ENCODE measurements at places on chromosomes 11 and 22.

GRCh38 chr22:27937453-27937852, 18.4 kb upstream of the PITPNB start:
- DNase-seq, result no peak

- DNase-seq, result peak; percentile 49
These were observed 59.2 kb downstream of the DDIAS start for GRCh38 chr11:82960779-82961143.

DNA sequence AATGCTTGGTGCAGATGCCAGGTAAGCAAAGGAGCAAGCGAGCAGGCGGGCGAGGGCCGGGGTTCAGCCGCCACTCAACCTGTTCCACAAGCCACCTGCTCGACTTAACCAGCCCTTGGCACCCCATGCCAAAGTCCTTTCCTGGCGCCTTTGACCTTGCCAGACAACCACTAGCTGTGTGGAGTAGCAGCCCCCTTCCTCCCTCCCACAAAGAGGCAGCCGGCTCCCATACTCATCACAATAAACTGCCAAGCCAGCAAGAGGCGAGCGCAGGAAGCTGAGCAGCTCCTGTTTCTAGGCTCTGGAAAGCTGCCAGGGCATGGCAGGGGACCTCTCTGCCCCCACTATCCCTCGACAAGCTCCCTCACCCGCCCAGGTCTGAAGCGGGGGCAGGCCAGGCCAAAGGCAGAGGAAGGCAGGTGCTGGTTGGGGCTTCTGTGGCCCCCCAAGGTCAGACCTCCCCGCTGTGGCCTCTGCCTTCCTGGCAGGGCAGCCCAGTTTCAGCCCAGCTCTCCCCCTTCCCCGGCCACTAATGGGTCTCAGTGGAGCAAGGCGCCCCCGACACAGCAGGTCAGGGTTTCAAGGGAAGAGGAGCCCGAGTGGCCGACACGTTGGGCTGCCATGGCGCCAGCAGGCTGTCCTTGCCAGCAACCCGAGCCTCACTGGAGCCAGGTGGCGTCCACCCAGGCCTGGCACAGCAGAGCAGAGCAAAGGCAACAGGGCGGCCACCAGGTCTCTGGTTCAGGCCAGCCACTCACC, 15.3 kb downstream of the MACROD1 start:
- no peak for DNase-seq

GRCh38 chr11:68767672-68768071, 16.4 kb upstream of the TESMIN start:
- DNase-seq, result no peak

DNA sequence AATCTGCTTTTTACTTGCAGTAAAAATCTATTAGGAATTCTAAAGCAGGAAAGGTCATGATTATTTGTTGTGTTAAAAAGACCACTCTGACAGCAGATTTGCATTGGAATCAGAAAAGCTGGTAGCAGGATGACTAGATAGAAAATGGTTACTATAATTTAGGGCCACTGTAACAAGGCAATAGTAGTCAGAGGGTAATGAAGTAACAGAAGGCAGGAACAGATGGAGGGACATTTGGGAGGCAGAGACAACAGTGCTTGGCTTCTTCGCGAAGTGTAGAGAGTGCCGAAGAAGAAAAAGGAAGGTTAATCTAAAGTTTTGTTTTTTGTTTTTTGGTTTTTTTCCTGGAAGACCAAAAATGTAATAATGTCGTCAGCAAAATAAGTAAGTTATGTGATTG, 129.8 kb upstream of the SLC5A12 start:
- no peak for DNase-seq

Measured in RPMI8226 (cell line).